ENCODE measurements at places on chromosomes 11 and 22.

- no peak for DNase-seq
Measured at GRCh38 chr11:108148556-108148955, 27.2 kb downstream of the ACAT1 start.

- DNase-seq = no peak
Measured at GRCh38 chr11:8100158-8100557, 19.1 kb downstream of the TUB start.

- no peak for DNase-seq
Measured at GRCh38 chr22:23397008-23397612, 183.0 kb downstream of the IGLL1 start.

DNA sequence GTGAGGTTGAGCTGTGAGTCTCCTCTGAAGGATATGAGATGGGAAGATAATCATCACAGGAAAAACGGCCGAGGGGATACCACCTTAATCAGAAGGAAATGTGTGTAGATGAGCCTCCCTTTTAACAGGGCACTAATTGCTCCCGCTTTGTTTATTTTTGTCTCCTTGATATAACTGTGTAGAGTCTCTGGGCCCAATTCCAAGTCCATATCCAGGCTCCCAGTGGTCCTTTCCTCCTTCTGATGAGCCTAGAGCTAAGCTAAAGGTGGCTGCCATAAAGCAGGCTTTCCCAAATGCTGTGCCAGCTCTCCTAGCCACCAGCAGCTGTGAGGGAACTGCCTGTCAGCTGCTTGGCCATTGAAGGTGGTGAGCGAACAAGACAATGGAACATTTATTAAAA is 17.1 kb upstream of the CCDC90B start:
- DNase-seq = no peak

DNA sequence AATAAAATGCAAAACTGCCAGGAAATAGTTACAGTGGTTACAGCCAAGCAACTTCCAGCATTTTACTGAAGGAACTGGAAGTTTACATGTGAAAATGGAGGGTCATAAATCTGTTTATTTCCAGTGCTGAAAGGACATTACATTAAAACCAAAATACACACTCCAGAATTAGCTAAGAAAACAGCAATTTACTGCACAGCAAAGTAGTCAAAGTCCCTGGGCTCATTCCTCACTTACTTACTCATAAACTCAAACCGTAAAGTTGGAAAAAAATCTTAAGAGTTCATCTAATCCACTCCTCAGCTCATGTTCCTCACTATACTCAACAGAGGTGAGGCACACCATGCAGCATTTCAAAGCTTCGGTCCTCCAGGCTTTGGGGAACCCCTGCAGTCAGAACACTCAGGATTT is 17.4 kb downstream of the CTSC start:
- no peak for DNase-seq

DNA sequence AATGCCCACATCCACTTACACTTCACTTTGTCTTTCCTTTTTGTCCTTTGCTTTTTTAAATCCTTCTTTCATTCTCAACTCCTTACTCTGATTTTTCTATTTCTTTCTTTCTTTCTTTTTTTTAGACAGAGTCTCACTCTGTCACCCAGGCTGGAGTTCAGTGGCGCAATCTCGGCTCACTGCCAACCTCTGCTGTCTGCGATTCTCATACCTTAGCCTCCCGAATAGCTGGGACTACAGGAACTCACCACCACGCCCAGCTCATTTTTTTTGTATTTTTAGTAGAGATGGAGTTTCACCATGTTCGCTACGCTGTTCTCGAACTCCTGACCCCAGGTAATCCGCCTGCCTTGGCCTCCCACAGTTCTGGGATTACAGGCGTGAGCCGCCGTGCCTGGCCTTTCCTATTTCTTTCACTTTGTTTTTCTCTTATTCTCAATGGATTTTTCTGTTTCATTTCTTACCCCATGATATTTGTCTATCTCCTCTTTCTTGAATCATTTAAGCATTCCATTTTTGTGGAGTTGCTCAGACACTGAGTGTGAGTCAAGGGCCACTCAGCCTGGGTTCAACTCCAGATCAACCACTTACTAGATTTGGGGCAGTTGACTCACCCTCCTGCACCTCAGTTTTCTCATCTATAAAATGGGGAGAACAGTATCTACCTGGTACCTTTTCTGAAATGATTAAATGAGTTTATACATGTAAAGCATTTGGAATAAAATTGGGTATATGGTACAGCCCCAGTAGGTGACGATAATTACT is 7.6 kb downstream of the KCNJ5 start:
- DNase-seq = no peak

- DNase-seq = no peak
Measured at GRCh38 chr11:68750195-68751003, 921 bp downstream of the TESMIN start.

- DNase-seq = no peak
Measured at GRCh38 chr22:45831394-45831793, 145.6 kb downstream of the WNT7B start.

GRCh38 chr11:17392872-17393271 is 4.4 kb upstream of the KCNJ11 start:
- no peak for DNase-seq

DNA sequence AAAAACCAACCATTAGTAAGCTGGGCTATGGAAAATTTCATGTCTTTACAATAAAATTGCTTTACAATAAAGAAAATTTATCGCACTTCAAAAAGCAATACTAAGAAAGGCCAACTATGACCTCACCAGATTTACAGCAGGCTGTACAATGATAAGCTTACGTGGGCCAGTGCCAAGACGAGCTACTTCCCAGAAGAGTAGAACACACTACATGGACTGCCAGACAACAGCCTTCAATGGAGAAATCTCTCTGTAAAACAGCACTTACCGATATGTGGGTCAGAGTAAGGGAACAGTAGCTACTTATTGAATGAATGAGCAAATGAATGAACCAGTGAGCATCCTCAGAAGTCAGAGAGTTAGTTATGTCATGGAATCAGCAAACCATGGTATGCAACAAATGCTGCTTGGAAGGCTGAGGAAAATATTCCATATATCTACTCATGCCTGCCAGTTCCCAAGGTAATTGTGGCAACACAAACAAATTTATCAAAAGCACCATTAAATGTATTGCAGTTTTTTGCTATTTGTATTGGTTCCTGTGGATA is 74.4 kb downstream of the SLC36A4 start:
- no peak for DNase-seq

DNA sequence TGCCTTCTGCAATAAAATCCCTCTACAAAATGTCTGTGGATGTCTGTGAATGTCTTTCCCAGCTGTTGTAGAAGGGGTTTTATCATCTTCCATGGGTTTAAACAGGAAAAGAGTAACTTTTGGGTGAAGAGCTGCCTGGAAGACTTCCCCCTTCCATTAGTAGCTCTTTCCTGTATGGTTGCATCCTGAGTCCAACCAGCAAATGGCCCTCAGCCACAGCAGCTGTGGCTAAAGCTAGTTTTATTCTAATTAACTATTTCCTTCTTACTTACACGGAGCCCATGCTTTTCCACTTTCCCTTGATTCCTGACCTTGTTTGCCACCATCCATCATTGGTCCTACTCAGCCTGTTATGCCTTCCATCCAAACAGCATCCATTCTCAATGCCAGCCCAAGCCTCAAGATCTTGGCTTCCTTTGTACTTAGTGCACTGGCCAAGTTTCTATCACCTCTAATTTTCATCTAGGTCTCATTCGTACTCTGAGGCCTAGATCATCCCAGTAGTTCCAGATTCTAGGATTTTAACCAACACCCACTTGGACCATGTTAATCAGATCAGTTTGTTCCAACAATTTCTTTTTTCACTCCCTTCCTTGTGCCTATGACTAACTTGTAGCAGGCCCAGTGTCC is 41.5 kb upstream of the CADM1 start:
- DNase-seq = no peak

Data from dorsolateral prefrontal cortex (tissue), 122 donors.